ENCODE measurements at places on chromosomes 16 and 17.
A peak's percentile ranks its signal among the peaks of the same experiment; 100 is the strongest.

- DNase-seq: no peak
Measured at GRCh38 chr16:78057803-78058564, 35.6 kb downstream of the CLEC3A start.

- DNase-seq: no peak
Measured at GRCh38 chr16:84557059-84557458, 52.6 kb upstream of the MEAK7 start.

GRCh38 chr16:66254106-66254505 is 112.4 kb upstream of the CDH5 start:
- no peak for DNase-seq

GRCh38 chr16:54808890-54809289 is 121.8 kb upstream of the IRX5 start:
- no peak for DNase-seq

GRCh38 chr17:62966426-62967204 is 580 bp downstream of the TANC2 start:
- peak; percentile 12 for DNase-seq

DNA sequence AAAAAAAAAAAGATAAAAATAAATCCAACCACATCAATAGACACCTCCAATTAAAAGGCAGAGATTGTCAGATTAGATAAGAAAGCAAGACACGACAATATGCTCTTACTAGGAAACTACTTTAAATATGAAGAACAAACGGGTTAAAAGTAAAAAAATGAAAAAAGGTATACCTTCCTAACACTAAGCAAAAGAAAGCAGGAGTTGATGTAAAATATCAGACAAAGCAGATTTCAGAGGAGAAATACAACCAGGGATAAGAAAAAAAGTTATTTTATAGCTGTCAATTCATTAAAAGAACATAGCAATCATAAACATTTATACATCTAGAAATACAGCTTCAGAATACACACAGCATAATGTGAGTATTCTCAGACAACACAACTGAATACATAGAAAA is 49.7 kb upstream of the CCDC182 start:
- no peak for DNase-seq

DNA sequence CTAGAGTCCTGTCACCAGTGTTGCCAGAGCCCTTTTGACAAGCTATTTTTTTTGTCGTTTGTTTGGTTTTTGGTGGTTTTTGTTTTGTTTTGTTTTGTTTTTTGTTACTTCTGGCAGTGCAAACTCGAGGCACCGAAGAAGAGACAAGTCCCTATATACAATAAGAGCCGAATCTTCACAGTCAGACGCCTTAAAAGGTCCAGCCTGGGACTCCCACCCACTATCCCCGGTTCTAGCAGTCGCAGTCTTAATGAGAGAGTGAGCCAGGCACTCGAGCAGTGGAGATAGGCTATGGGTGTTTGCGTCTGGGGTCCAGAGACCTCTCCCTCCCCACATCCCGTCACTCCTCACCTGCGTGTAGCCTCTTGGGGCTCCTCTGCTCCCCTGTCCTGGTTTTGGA is 1.9 kb downstream of the OR1F1 start:
- DNase-seq: no peak

GRCh38 chr16:5903153-5903552 is 805.6 kb upstream of the EEF2KMT start:
- DNase-seq: no peak

DNA sequence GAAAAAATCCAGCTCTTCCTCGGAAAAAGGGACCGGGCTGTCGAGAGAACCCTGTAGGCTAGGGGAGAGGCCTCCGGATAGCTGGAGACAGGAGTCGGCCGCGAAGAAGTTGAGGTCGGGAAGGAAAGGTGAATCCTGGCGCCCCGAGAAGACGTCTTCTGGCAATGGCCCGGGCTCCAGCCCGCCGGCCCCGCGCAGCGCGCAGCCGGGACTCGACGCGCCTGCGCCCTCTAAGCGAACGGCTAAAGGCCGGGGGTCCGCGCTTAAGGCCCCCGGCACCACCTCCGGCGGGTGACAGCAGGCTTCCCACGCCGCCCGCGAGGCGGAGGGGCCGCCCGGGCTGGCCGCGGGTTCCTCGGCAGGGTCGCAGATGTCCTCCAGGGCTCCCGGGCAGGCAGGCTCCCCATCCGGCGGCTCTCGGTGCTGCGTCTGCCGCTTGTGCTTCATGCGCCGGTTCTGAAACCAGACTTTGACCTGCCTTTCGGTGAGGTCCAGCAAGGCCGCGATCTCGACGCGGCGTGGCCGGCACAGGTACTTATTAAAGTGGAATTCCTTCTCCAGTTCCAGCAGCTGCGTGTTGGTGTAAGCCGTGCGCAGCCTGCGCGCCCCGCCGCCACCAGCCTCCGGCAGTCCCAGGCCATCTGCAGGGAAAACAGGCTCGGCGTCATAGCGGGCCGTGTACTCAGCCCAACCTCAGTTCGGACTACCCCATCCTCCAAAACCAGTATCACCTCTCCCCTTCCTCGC is 1.6 kb downstream of the HOXB2 start:
- DNase-seq: peak; percentile 69

DNA sequence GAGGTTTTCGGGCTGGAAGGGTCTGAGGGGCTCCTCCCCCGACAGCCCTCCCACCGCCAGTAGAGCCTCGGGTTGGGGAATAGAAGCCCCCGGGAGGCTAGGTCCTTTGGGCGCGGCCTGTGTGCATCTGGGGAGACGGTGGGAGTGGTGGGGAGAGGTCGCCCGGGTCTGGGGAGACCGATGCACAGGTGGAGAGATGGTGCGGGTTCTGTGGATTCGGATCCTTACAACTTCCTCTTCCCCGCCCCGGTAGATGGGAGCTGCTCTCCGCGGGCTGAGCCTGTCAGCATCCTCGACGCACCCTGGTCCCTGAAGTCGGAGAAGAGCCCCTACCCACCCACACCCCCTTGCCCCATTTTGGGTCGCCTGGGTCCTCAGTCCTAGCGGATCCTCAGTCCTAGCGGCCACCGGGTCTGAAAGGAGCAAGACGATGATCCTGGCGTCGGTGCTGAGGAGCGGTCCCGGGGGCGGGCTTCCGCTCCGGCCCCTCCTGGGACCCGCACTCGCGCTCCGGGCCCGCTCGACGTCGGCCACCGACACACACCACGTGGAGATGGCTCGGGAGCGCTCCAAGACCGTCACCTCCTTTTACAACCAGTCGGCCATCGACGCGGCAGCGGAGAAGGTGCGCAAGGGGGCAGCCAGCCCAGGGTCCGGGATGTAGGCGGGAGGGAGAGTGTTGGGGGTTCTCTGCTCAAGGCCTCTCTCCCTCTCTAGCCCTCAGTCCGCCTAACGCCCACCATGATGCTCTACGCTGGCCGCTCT is 790 bp downstream of the BCKDK start:
- DNase-seq: no peak

DNA sequence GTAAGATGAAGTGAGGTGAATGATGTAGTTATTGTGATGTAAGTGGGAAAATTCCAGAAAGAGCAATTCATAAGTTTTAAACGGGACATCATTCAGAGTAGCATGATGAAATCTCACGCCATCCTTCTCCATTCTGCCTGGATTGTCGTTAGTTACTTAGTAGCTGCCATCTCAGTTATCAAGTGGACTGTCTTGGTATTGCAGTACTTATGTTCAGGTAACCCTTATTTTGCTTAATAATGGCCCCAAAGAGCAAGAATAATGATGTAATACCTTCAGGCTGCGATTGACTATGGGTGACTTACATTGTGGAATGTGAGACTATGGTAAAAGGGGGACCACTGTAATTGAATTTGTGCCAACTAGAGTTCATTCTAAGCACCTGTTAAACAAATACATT is 234.1 kb upstream of the TOM1L1 start:
- DNase-seq: no peak

GRCh38 chr16:84531671-84532111 is 27.2 kb upstream of the MEAK7 start:
- DNase-seq: peak; percentile 13

- DNase-seq: no peak
Measured at GRCh38 chr17:34675605-34676004, 96.2 kb downstream of the TMEM132E start.

GRCh38 chr16:49499414-49499785 is 125.8 kb downstream of the C16orf78 start:
- no peak for DNase-seq

- DNase-seq: no peak
Measured at GRCh38 chr17:66893863-66894262, 58.9 kb downstream of the CACNG5 start.

GRCh38 chr17:19660219-19660870 is 11.8 kb downstream of the ALDH3A2 start:
- no peak for DNase-seq

DNA sequence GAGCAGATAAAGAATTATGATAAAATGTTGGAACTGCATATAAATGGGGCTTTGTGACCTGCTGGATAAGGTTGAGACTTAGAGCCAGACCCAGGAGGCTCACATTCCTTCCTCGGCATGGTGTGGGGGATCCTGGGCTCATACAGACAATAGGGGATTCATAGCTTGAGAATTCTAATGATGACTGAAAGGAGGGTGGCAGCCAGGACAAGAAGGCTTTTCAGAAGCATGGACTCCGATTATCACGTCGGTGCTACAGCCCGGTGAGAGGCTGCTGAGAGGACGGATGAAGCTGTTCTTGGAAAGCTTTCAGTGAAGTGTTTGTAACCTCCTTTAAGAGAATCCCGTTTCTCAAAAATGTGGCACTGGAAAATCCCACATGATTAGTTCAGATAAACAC is 167.2 kb downstream of the ANKFN1 start:
- DNase-seq: no peak

GRCh38 chr17:28509789-28510188 is 3.6 kb downstream of the FOXN1 start:
- DNase-seq: no peak

DNA sequence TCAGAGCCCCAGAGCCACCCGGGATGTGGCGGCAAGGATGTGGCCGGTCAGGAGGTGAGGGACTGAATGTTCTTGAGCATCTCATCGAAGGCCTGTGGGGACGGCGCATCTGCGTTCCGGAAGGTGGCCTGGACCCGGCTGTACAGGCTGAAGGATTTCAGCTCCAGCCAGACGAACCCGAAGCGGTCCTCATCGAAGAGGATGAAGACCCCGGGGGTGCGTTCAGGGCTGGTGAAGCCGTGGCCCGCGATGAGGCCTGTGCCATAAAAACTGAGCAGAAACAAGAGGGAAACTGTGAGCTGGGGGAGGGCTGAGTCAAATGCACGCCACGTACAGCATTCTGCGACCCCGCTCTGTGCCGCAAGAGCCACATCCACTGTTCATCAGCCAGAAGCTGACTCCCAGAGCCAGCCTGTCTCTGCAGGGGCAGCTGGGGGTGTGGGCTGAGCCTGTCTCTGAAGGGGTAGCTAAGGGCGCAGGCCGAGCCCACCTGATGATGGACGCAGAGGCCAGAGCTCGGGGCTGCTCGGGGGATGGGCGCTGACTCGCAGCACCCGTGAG is 14.1 kb upstream of the C16orf95 start:
- no peak for DNase-seq

DNA sequence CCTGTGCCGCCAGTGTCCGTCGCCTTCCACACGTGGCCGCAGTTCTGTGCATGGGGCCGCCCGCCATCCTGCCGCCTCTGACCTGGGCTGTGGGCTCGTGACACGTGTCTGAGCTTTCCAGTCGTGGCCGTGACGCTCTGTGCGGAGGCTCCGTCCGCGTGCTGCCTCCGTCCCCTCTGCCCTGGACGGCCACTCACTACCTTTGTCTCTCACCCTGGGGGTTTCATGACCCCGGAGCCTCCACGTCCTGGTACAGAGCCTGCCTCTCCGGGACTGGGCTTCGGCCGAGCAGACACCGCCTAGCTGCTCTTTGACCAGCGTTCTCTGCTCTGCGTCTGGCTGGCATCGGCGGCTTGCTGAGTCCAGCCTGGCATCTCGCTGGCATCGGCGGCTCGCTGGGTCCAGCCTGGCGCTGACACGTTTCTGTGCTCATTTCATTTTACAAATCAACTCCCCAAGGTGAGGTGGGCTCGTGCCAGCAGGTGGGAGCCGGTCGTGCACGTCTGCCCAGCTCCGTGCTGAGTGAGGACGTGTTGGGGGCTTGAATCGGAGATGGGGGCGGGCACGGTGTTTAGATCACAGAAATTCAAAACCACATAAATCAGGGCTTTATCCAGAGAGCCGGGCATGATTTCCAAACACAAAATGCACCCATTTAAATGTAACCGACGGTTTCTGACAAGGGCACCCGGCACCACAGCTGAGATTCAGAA is 44.3 kb upstream of the GNG13 start:
- no peak for DNase-seq

GRCh38 chr16:66717112-66717675 is 20.7 kb upstream of the CMTM4 start:
- DNase-seq: peak; percentile 73

GRCh38 chr17:21035406-21035805 is 7.4 kb downstream of the USP22 start:
- no peak for DNase-seq

- DNase-seq: no peak
Measured at GRCh38 chr16:35525979-35526590, 2066.7 kb downstream of the TP53TG3F start.

GRCh38 chr16:66905633-66906539 is 12.8 kb downstream of the CDH16 start:
- DNase-seq: no peak

DNA sequence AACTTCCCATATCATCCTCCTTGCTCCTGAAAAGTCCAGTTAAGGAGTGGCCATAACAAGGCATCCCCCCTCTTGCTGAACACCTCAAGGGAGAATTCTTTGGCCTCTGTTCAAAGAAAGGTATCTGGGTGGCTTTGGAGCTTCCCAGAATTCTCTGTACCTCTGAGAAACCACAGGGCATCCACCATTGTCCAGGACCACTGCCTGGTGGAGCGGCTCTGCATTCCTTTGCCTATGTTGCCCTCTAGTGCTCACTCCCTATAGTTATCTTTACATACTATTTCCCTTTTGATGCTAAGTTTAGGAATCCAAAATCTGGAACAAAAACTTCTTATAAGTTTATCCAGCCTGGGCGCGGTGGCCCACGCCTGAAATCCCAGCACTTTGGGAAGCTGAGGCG is 30.3 kb downstream of the CHD9NB start:
- DNase-seq: peak; percentile 71

GRCh38 chr17:47785538-47786123 is 36.0 kb downstream of the OSBPL7 start:
- DNase-seq: peak; percentile 46

GRCh38 chr17:36979565-36979941 is 30.8 kb downstream of the AATF start:
- peak; percentile 26 for DNase-seq

- DNase-seq: no peak
Measured at GRCh38 chr17:81277421-81277820, 17.7 kb downstream of the SLC38A10 start.

Data from dermis blood vessel endothelial cell (primary cell).